NCI-H1105 treated with DMSO at 0.1 percent for 48 hours (cell line): ENCODE measurements at places on chromosomes 2 and 18.

DNA sequence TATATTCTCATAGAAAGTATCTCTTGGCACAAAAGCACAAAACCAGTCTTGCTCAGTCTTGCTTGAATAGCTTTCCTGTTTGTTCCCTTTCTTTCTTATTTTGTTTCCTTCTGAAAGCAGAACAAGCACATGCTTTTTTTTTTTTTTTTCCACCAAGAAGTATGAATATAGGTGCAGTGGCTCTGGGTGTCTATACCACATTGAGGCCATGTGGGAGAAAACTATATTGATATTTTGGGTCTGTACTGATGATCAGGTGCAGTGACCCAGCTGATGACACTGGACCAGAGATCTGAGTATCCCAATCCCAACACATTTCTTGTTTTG, 28.7 kb downstream of the GEMIN6 start:
- no peak for DNase-seq

DNA sequence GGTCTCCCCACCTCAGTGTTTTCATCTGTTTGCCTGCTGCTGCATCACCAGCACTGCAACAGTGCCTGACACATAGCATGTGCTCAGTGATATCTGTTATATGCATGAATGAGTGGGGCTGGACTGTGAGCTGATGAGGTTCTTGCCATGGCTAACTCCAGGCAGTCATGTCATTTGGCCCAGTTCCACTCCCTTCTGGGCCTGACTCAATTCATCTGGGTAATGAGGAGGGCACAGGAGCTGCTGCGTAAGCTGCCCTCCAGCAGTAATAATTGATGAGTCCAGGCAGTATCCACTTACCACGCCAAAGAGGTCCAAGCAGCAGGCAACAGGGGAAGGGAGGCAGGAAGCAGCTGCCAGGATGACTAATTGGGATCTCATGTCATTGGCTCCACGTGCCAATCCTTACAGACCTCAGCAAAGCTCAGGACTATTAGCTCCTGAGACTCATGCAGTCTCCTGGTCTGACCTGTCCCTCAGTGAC, 34.1 kb upstream of the MAT2A start:
- peak; percentile 3 for DNase-seq

- DNase-seq, result peak; percentile 56
Observed at GRCh38 chr2:30208453-30208852, 22.9 kb upstream of the LBH start.

DNA sequence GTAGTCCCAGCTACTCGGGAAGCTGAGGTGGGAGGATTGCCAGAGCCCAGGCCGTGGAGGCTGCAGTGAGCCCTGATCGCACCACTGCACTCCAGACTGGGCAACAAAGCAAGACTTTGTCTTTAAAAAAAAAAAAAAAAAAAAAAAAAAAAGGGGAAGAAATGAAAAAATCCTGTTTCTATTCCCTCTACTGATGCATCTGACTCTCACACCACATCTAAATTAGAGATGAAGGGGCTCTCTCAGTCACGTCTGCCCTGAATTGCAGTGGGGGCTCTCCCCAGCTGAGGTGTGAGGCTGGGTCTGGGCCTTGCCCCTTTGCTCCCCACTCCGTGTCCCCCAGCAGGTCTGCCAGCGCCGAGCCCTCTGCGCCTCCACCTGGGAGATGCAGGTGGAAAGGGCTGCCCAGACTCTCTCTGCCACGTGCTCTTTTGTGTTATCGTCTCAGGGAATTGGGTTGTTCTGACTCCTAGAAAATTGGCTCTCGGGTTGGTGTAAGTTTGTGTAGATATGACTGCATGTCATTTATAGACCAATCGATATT, 30.2 kb downstream of the TRAPPC12 start:
- no peak for DNase-seq

DNA sequence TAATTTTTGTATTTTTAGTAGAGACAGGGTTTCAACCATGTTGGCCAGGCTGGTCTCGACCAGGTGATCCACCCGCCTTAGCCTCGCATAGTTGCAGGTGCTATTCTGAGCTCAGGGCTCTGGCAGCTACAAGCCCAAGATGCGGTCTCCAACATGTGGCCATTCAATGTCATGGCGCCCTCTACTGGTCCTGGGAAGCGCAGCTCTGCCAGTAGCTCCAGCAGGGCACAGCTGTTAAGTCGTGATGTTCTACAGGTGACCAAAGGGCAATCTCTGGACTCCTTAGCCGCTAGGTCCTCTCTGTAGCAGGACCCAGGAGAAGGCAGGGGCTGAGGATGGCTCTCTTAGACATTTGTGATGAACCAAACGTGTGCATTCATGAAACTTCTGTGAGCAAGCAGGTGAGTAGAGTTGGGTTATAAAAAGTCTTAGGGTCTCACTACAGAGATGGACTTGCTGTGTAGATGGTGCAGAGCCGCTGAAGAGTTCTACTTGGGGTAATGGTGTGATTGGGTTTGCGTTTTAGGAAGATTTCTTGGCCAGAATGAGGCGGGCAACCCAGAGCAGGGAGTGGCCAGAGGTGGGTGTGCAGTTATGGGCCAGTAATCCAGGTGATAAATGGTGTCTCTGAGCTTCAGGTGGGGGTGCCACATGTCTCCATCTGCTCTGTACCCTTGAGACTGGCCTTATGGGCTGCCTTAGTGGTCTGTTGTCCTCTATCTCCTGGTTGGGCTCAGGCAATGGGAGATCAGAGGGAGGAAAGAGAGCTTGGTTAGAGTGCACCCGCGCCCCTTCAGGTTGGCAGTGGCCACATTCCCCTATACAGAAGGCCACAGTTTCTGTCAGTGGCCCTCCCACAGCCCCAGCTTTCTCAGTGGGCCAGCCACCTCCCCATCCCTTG, 31.0 kb downstream of the IL37 start:
- peak; percentile 67 for DNase-seq

- no peak for DNase-seq
Observed at GRCh38 chr18:5772306-5773105, 122.8 kb downstream of the TMEM200C start.

- no peak for DNase-seq
Observed at GRCh38 chr2:54701029-54701428, 22.4 kb upstream of the EML6 start.

DNA sequence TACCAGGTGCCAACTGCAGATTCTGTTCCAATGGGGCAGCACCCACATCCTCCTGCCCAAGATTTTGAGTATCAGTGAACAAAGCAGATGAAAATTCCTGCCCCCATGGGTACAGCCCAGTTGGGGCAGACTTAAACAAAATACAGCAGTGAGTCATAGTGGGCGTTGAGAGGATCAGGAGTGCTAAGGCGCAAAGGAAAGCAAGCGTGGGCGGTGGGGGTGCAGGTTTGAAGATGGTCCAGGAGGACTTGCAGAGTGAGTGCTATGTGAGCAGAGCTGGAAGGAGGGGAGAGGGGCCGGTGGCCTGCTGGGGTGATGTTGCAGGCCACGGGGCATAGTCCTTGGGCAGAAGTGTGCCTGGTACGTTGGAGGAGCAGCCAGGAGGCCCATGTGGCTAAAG, 24.7 kb downstream of the STEAP3 start:
- DNase-seq, result no peak

DNA sequence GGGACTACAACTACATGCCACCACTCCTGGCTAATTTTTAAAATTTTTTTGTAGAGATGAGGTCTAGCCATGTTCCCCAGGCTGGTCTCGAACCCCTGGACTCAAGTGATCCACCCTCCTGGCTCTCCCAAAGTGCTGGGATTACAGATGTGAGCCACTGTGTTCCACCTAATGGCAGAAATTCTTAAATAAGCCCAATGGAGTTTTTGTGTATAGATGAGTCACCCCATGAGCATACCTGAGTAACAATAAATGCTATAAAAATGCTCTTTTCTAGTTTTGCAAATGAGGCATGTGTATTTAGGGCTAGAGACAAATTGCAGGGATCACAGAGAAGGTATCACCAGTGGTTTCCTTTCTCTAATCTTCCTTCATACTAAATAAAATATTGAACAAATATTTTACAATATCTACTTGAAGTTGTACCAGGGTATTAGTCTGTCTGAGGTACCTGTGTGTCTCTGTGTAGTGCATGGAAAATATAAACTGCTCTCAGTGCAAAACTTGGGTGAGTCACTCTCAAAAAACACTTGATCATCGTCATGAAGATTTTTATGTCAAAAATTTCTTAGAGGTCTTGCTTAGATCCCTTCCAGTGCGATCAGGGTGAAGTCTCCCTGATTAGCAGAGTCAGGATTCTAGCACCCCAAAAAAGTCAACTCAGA, 337.1 kb upstream of the MMADHC start:
- DNase-seq, result no peak

DNA sequence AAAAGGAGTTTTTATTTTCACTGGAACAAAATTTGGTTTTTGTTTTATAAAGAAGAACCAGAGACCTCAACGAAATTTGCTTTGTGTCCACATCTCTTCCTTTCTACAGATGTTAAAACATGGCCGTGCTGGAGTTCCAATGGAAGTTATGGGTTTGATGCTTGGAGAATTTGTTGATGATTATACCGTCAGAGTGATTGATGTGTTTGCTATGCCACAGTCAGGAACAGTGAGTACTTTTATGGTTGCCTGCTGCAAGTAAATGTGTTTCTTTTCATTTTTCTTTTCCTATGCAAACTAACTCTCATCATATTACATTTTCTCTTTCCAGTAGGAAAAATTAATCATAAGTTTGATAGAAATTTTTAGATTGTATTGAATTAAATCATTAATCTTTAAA, 48.4 kb upstream of the TBR1 start:
- DNase-seq, result no peak

- no peak for DNase-seq
Observed at GRCh38 chr2:23767876-23768621, 158.9 kb downstream of the ATAD2B start.
